Left lobe of liver (tissue), 2 donors: ENCODE measurements at places on chromosomes 13 and 19. TPM values are rescaled to one million over a fixed set of nuclear protein-coding genes. Genes with fewer than 3 reads are reported as not detected.

- DNase-seq = no peak
These were observed 3.3 kb upstream of the CEACAM20 start for GRCh38 chr19:44532819-44533218.

The FSD1 gene
- total RNA-seq = 1.3 TPM

DNA sequence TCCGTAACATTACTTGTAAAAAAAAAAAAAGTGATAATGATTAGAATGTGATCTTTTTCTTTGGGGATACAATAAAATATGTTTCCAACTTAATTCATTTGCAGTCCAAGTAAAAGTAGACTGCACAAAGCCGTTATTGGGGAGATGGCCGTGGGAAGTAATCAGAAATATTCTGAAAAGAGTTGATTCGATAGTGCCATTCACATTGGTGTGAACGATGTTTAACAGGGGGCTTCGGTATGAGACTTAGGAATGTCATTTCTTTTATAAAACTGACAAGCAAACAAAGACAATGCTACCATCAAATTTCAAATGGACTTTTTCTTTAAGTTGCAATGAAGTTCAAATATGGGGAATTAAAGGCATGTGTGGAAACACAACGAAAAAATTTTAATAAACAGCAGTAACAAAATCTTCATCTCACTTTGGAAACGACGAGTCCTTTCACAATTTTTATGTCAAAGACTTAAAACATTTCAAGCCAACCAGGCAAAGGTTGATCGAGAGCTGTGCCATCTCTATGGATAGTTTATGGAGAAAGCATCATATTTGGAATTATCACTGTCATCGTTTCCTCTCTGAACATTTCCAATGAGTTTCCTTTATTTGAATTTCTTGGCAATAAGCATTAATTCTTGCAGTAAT lies 1.7 kb upstream of the ZIC5 start:
- DNase-seq = no peak

The METTL21C gene
- total RNA-seq = not detected

- no peak for DNase-seq
These were observed 42.4 kb downstream of the ADGRE3 start for GRCh38 chr19:14632286-14632685.

The PSPN gene
- total RNA-seq = 1.3 TPM
